Fibroblast of upper back skin (primary cell): ENCODE measurements at places on chromosomes 2 and 18.

DNA sequence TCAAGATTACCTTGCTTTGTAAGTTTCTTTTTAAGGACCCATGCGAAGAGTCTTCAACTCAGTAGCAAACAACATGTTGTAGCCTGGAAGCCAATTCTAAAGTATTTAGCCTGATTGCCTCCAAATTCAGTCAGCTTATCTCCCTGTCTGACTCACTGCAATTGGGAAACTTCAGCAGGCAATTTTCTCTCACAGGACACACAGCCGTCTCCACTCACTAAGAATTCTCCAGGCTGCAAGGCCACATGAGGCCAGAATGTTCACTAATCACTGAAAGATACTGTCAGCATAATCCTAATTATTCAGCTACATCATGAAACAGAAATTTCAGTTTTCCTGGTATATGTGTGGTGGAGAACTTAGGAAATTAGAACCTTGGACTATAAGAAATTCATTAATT lies 78.1 kb upstream of the PDE1A start:
- DNase-seq, result peak; percentile 77

- DNase-seq, result no peak
Measured at GRCh38 chr2:63163161-63163820, 112.7 kb downstream of the OTX1 start.

DNA sequence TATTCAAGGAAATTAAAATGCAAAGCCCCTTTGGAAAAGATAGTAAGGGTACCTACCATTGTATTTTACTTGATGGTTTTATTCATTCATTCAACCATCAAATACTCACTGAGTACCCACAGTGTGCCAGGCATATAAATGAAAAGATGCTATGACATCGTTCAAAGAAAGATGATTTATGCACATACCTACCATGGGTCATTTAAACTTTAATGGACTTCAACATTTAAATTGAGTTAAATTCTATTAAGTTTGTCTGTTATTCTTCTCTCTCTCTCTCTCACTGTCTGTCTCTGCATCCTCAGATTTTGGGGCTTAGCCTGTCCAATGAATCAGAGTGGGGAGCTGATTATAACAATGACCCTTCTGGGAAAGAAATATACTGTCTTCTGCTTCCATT lies 87.9 kb downstream of the CERS6 start:
- DNase-seq, result no peak

- no peak for DNase-seq
Measured at GRCh38 chr2:150135223-150135883, 352.1 kb downstream of the RND3 start.

GRCh38 chr2:195610717-195611116 lies 46.3 kb upstream of the SLC39A10 start:
- no peak for DNase-seq

GRCh38 chr2:113156278-113157117 lies 17.3 kb upstream of the PSD4 start:
- DNase-seq, result no peak
